ENCODE measurements at places on chromosomes 7 and 10.

- DNase-seq, result no peak
Measured at GRCh38 chr7:16344927-16345326, 76.4 kb downstream of the CRPPA start.

DNA sequence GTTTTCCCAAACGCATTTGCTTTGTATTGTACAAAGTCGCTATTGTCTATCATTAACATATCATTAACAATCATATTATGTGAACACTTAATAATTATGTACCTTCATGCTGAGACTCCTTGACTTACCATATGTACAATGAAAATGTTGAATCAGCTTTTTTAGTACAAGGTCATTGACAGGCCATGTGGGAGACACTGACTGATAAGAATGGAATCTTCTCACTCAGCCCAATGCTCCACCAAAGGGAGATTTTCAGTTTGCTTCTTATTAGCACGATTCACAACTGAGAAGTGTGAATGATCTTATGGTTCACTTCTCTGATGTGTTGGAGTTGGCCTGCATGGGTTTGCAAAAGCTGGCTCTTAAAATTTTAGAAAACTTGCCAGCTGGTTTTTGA is 253.5 kb upstream of the TEX47 start:
- DNase-seq, result no peak

DNA sequence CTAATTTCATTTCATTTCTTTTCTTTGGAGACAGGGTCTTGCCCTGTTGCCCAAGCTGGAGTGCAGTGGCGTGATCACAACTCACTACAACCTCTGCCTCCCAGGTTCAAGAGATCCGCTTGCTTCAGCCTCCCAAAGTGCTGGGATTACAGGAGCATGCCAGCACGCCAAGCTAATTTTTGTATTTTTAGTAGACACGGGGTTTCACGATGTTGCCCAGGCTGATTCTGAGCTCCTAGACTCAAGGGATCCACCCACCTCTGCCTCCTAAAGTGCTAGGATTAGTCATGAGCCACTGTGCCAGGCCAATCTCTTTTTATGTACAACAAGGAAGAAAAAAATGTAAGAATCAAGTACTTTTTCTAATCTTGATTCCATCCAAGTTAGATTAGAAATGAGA is 10.7 kb upstream of the KMT2E start:
- DNase-seq, result no peak

GRCh38 chr10:118357841-118358240 is 15.7 kb upstream of the FAM204A start:
- DNase-seq, result no peak

- DNase-seq, result no peak
Measured at GRCh38 chr7:128755075-128755818, 16.1 kb downstream of the CALU start.

DNA sequence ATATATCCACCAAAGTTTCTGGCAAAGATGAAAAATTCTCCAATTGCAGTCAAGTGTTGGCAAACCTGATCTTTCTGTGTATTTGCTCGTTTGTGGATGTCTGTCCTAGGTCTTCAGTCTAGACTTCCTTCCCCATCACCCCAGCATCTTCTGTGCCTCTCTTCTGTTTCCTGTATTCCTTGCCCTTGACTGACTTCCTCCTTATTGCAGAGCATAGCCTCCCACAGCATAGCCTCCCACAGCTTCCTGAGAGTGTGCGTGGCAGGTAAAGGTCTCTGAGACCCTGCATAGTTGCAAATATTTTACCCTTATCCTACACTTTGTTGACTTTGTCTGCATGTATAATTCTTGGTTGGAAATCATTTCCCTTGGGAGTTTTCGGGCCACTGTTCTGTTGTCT is 18.4 kb downstream of the SLC18A2 start:
- DNase-seq, result no peak

- no peak for DNase-seq
Measured at GRCh38 chr10:112906945-112907344, 43.1 kb upstream of the TCF7L2 start.

- no peak for DNase-seq
Measured at GRCh38 chr7:130867581-130868136, 133.7 kb upstream of the KLF14 start.

- DNase-seq, result no peak
Measured at GRCh38 chr7:25756601-25757000, 395.4 kb upstream of the NFE2L3 start.

All from brain pericyte (primary cell).